ENCODE measurements at places on chromosomes 12 and 14.

DNA sequence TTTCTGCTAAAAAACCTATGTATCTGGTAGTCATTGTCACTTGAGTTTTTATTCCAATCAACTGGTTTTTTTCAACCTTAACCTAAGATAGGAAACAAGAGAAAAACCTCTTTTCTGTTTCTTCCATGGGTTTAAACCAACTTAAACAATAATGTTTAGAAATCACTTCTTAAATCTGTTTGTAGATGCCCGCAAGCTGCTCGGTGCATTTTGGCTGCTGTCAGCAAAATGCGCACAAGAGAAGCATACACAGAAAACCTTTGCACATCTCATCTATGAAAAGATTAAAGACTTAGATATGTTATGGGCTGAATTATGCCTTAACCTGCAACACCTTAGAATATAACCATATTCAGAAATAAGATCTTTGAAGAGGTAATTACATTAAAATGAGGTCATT, 299.8 kb downstream of the ITPR2 start:
- no peak for DNase-seq

DNA sequence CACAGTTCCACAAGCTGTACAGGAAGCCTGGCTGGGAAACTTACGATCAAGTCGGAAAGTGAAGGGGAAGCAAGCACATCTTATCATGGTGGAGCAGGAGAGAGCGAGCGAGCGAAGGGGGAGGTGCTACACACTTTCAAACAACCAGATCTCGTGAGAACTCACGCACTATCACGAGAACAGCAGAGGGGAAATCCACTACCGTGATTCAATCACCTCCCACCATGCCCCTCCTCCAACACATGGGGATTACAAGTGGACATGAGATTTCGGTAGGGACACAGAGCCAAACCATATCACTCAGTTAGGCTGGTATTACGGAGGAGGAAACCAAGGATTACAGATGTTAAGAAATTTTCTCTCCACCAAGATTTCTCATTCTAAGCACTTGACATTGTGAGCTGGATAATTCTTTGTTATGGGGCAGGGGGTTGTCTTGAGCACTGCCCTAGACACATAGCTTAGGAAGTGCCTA, 262.0 kb upstream of the G2E3 start:
- no peak for DNase-seq

GRCh38 chr12:92654929-92655328, 47.9 kb upstream of the PLEKHG7 start:
- no peak for DNase-seq

- DNase-seq = peak; percentile 75
These were observed 333.9 kb upstream of the LMO3 start for GRCh38 chr12:16939871-16940306.

DNA sequence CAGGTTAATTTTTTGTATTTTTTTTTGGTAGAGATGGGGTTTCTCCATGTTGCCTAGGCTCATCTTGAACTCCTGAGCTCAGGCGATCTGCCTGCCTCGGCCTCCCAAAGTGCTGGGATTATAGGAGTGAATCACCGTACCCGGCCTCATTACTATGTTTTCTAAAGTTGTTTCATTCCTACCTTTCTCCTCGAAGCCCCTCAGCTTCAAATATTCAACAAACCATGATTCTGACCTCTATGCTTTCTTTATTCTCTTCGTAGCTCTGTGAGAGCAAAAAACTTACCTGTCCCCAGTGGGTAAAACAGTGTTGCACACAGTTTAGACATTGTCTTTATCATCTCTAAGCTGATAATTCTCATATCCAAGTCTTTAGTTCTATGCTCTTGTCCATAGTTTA, 26.2 kb upstream of the MDM2 start:
- DNase-seq = no peak

DNA sequence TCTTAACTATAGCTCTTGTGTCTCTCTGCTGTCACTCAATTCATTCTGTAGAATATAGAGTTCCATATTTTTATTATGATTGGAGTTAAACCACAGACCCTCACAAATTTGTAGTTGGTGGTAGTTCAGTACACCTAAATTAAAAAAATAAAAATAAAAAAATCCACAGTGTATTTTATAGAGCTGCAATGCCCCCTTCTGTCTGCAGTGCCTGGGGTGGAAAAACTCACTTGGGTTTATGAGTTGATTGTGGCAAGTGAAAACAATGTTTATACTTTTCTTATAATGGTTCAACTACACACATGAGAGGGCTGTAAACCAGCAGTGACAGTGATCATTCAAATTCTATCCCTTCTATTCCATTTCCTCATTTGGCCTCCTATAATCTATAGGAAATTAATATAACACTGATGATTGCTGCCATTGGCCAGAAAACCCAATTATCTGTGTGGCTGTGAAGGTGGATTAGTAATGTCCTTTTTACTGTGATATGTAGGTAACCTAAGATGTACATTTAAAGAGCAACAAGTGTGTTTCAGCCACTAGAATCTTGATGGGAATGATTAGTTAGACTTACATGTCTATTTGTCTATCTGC, 166.9 kb upstream of the LRIG3 start:
- DNase-seq = no peak
